ENCODE measurements at places on chromosomes 16 and 17.
A peak's percentile ranks its signal among the peaks of the same experiment; 100 is the strongest.

DNA sequence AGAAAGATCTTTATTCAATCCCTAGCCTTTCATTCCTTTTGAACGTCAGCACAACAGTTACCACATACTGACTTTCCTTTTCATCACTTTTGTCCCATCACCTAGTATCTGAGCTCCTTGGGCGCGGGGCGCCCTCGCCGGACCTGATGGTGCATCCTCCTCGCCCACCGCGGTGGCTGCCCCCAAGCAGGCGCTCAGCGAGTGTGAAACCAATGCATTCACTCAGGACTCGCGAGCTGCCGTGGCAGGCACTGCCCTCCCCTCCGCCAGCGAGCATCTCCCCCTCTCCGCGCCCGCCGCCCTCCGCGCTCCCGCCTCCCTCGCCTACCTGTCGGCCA lies 756 bp downstream of the KLHL11 start:
- DNase-seq = no peak

GRCh38 chr17:81027038-81027437 lies 7.9 kb upstream of the BAIAP2 start:
- no peak for DNase-seq

GRCh38 chr17:5809580-5810188 lies 225.4 kb upstream of the NLRP1 start:
- no peak for DNase-seq

GRCh38 chr16:58324792-58325191 lies 30.0 kb upstream of the PRSS54 start:
- no peak for DNase-seq

DNA sequence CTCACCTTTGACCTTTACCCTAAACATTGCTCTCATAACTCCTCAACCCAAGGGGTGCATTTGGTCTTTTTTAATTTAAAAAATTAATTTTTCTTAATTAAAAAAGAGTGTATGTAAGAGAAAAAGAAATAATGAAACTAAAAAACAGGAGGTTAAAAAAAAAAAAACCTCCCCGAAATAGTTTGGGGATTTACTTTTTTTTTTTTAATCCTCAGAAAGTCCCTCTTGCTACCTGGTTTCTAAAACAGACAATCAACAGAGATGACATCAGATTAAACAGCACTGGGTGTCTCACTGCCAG lies 301.3 kb downstream of the SOX9 start:
- DNase-seq = no peak

- DNase-seq = no peak
Observed at GRCh38 chr17:3845291-3845620, 790 bp downstream of the NCBP3 start.

DNA sequence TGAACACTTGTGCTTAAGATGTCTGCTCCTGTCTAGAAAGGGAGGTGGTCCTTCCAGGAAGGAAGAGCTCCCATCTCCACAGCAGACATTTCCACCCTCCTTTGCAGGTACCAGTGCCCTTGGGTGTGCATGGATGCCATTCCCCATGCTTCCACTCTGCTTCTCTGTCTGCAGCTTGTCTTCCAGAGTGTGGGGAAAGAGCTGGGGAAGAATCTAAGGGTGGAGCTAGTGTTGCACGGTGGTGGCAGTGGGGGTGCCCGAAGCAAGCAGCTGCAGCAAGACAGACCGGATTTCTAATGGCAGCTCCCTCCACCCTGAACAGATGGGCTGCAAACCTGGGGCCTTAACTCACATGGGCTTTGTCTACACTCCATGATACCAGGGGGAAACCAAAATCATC lies 22.6 kb upstream of the HOXB13 start:
- no peak for DNase-seq

GRCh38 chr17:38885728-38886642 lies 16.1 kb downstream of the LASP1 start:
- no peak for DNase-seq

DNA sequence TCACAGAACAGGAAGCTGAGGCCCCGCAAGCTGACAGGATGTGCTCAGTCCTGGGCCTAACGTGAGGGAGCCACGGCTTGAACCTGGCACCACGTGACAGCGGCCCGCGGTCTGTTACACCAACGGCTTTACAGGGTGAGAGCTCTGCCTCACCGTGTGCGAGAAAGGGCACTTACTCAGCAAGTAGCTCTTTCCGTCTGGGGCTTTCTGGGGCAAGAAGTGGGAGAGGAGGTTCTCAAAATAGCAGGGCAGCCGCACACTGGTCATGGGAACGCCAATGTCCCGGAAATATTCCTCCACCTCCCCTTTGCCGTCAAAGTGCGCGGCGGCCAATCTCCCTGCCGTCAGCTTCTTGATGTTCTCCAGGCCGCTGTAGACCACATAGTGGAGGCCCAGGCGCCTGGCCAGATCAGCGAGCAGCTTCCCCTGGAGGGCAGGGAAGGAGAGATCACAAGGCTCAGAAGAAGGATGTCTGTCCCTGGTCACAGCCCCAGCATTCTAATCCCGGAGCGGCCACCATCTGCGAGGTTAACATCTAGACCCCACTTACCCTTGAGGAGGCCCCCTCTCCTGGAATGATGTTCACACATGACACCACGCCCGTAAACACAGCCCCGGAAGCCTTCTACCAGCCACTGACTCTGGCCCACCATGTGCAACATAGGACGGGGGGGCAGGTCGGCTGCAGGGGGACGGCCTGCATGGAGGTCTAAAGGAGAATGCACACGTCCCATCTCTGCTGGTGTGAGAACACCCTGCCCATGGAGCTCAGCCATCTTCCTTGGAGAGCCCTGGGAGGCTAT lies 8.2 kb downstream of the NMRAL1 start:
- DNase-seq = no peak

GRCh38 chr16:55370762-55371482 lies 46.9 kb downstream of the IRX6 start:
- DNase-seq = peak; percentile 76

DNA sequence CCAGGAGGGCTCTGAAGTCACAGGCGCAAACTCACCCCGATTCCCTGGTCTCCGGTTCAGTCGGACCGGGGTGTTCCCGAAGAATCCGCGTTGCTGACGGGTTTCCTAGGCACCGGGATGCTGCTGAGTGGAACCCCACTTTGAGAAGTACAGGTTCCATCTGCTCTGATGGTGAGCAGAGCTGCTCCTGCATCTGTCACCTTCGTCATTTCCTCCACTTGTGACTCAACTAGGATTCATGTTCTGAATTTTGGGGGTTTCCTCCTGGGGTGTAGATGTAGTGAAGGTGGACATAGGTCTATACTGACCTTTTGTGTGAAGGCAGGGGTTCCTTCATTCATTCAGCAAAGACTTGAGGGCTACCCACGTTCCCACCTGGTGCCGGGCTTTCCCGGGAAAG lies 25.0 kb downstream of the LGALS3BP start:
- DNase-seq = no peak

DNA sequence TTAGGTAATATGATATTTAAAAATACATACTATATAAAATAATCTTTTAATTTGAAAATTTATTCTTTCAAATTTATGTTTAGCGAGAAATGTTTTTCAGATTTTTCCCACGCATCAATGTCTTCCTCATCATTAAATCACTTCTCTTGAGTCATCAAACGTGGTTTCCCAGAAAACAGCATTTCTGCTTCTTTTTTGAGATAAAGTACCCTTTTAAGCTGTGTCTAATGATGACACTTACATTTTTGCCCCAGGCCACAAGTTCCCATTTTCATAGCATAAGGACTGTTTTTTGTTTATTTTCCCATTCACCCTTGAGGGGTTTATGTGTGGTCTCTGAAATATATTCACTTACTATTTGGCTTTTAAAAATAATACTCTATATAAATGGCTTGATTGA lies 139.0 kb upstream of the HS3ST3A1 start:
- peak; percentile 28 for DNase-seq

- no peak for DNase-seq
Observed at GRCh38 chr17:9557161-9557755, 18.4 kb downstream of the STX8 start.

- no peak for DNase-seq
Observed at GRCh38 chr17:57706761-57707160, 38.3 kb downstream of the CCDC182 start.

- no peak for DNase-seq
Observed at GRCh38 chr17:78805301-78805700, 23.2 kb upstream of the CYTH1 start.

- no peak for DNase-seq
Observed at GRCh38 chr16:46897471-46897870, 13.3 kb downstream of the GPT2 start.

GRCh38 chr16:16150117-16150877 lies 73.0 kb downstream of the ABCC6 start:
- peak; percentile 17 for DNase-seq

DNA sequence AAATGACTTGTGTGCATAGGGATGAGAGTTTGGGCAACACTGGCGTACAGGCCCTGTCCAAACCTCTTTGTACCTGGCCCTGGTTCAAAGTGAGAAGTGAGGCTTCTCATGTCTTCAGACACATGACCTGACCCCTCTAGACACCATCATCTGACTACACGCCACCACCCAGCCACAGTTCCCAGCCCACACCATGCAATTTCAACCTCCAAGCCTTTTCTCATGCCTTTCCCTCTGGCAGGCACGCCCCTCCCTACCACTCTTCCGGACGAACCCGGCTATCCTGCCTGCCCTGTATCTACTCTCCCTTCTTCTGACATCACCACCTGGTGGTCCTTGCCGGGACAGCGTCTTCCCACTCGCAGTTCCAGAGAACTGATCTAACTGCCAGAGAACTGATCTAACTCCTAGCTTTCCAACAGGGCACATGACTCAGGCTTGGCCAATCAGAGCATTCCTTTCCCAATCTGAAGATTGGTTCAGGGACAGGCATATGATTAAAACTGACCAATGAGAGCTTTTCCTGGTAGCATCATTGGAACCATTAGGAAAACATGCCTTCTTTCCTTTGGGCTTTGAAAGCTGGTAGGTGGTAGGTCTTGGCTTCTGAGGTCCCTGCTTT lies 27.1 kb upstream of the IL21R start:
- peak; percentile 79 for DNase-seq

DNA sequence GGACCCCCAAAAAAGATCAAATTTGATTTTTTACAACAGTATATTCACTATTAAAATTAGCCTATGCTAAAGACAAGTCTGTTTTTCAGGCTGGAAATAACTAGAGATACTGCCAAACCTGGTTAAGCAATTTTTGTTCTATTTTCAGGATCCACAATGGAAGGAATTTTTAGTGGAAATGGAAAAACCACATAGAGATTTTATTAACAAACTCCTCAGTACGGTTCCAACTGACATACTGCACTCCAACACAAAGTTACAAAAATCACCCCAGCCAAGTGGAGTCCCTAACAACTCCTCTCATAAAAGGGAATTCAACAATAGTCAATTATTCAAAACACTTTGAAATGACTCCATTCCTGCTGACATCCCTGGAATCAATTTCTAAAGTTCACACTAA lies 101.6 kb upstream of the TOB1 start:
- DNase-seq = no peak

DNA sequence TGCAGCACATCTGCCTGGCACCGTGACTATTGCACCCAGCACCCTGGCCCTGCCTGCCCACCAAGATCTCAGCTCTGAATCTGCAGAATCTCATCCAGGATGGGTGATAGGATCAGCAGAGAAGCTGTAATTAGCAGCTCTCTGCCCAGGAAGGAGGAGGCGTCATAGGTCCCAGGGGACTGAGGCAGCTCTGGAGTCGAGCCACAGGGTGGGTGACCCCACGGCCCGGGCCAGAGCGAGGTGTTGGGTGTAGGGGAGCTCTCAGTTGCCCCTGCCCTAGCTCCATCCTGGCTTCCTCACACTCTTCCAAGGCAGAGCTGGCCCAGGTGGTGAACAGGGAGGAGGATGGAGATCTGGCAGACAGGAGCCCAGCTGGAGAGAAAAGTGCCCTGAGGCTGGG lies 18.2 kb upstream of the FAM83G start:
- no peak for DNase-seq

- DNase-seq = no peak
Observed at GRCh38 chr17:48066656-48067055, 18.5 kb downstream of the NFE2L1 start.

DNA sequence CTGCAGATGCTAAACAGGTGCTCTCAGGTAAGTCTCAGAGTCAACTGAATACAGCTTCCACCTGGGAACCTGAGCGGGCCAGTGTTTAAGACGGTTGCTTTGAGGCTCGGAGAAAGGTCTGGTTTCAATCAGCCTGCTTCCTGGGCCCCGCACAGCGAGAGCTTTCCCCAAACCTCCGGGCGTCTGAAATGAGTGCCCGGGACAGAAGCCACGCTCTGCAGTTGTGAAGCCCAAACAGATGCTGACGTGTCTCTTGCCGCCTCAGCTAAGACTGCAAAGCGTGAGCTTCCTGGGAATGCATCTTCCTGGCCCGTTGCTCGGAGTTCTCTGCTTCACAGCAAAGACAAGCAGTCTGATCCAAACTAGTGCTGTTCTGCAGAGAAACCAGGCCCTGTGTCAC lies 36.7 kb downstream of the PLXDC1 start:
- DNase-seq = peak; percentile 56

DNA sequence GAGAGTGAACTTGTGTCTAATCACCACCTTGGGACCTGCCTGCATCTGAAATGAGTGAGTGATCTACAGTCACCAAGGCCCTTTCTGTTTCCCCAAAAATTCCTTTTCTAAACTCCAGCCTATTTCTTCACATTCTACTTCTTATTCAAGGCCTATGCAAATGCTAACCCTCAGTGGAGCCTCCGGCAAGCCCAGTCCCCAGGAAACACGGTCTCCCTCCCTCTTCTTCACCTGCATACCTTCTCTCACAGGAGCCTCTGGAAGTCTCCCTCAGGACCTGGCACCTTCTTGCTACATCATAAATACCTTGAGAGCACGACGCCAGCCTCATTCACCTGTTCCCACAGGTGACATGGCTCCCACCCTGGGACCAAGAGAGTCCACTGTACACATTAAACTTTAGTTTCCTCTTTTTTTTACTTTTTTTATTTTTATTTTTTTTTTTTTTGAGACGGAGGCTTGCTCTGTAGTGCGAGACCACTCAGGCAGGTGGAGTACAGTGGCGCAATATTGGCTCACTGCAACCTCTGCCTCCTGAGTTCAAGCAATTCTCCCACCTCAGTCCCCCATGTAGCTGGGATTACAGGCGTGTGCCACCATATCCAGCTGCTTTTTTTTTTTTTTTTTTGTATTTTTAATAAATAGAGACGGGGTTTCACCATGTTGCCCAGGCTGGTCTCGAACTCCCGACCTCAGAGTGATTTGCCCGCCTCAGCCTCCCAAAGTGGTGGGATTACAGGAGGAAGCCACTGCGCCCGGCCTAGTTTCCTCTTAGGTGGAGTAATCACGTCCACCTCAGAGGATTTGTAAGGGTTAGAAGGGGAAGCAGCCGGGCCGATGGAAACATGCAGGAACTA lies 97.3 kb downstream of the ANKRD11 start:
- no peak for DNase-seq

GRCh38 chr17:42389135-42389417 lies 834 bp upstream of the STAT3 start:
- DNase-seq = no peak

DNA sequence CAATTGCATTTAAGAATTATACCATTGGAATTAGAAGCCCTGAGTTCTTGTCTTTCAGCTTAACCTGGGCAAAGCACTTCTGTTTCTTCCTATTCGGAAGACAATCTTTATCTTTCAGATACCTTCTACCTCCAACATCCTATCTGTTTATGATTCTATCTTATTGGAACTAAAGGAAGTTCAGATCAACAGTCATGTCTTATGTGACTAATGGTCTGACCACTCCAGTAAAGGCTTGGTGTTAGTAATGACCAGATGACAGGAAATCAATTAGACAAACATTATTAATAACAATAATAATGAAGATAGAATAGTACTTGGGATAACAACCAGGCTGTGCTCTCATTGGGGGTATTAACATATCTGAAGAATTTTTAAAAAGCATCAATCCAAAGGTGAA lies 11.3 kb downstream of the HS3ST3A1 start:
- no peak for DNase-seq

GRCh38 chr16:24051125-24051524 lies 205.0 kb upstream of the CACNG3 start:
- DNase-seq = no peak

- DNase-seq = no peak
Observed at GRCh38 chr16:78519896-78520295, 420.4 kb downstream of the WWOX start.

Data from fibroblast of skin of scalp (primary cell).